ENCODE measurements at places on chromosomes 5 and 9.

GRCh38 chr5:16819522-16820167 is 116.4 kb downstream of the MYO10 start:
- DNase-seq, result no peak

DNA sequence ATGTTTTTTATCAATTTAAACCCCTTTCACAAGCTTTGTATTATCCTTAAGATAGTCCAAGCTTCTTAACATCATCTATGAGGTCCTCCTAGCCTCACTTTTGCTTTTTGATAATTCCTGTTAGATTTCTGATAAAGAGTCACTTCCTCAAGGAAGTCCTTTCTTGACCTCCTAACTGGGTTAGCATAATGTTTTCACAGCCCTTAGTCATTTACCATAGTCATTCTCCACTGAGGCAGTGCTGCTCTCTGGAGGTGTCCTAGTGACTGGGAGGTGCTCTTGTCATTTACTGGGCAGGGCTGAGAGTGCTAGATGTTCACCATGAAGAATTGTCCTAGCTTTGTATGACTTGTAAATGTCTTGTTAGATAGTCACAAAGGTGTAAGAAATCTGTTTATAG is 26.4 kb downstream of the TNPO1 start:
- no peak for DNase-seq

GRCh38 chr9:89886281-89886700 is 281.5 kb downstream of the GADD45G start:
- DNase-seq, result no peak

- DNase-seq, result peak; percentile 74
These were observed at the start of gene ZBTB34 for GRCh38 chr9:126860077-126860756. TSS of gene ZBTB34 (plus strand) at chr9:126860639. CDS start at chr9:126879400, 18,761 bp downstream.

DNA sequence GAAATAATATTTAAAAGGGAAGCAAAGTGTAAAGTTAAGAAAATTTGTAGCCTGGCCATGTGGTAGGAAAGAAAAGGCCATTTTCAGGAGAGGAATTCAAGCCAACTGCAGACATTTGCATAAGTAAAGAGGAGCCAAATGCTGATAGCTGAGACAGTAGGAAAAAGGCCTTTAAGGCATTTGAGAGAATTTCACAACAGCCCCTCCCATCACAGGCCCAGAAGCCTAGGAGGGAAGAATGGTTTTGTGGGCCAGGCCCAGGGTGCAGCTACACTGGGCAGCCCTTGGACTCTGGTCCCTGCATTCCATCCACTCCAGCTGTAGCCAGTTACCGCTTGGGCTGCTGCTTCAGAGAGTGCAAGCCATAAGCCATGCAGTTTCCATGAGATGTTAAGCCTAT is 1556.8 kb downstream of the EFNA5 start:
- no peak for DNase-seq

DNA sequence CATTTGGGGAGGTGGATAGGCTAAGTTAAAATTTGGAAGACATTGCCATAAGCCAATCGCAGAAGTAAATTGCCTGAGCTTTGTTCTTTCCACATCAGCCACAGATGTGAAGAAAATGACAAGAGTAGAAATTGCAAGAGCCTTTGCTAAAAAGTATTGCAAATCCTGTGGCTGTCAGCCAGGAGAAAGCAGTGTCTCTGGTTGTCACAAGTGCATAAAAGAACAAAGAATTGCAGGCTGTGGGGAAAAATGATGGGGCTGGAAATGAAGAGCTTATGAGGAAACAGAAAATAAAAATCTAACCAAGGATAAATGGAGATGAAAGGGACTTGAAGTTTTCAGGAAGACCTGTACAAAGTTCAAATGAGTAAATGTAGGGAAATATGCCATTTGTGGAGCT is 344.8 kb downstream of the CSNK1G3 start:
- no peak for DNase-seq

DNA sequence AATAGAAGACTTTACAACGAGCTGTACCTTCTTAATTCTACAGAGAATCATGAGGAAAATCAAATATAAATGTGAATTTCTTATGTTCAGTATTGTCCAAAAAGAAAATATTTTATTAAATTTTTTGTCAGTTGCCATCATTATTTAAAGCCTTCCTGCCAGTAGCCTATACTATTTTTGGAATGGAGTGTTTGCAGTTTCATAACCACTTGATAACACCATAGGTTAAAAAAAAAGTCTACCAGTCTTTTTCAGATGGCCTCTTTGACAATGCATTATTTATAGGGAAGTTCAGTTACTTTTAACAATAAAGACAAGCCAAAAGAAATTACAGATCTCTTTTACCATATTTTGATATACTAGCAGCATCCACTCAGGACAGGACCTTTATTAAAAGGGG is 80.3 kb upstream of the CCDC152 start:
- no peak for DNase-seq

- no peak for DNase-seq
These were observed 284.0 kb downstream of the TMEM38B start for GRCh38 chr9:105978336-105978735.

- no peak for DNase-seq
These were observed 667.9 kb upstream of the ITGA1 start for GRCh38 chr5:52119768-52120167.

DNA sequence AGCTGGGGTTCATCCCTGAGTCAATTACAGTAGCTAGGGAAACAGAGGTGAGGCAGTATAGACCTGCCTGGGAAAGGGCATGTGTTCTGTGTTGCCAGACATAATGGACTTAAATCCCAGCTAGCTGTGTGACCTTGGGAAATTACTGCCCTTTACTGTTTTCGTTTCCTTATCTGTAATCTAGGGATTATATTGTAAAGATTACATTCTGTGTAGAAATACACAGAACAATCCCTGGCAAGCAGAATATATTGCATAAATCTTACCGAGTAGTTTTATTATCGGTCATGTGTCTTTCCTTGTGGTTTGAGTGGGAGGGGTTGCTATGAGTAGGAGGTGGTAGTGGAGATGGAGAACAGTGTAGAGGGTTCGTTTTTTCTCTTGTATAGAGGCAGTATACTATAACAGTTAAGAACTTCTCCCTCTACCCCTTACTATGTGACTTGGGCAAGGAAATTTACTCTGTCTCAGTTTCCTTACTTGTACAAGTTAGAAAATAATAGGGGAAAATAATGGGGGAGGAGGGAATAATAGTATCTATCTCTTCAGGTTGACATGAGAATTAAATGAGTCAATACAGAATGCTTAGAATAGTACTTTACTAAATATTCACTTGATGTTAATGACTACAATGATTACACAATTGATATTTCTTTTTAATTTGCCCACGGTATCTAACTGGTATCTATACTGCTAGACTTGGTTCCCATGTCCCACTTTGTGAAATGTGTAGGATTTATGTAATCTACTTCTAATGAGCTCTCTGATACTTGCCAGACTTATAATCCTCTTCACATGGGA is 7.1 kb upstream of the DMXL1 start:
- no peak for DNase-seq

- no peak for DNase-seq
These were observed 110.0 kb downstream of the ROR2 start for GRCh38 chr9:91839926-91840465.

GRCh38 chr5:32261198-32261597 is 51.5 kb downstream of the MTMR12 start:
- DNase-seq, result no peak

GRCh38 chr5:149912226-149912871 is 32.2 kb downstream of the PDE6A start:
- no peak for DNase-seq

DNA sequence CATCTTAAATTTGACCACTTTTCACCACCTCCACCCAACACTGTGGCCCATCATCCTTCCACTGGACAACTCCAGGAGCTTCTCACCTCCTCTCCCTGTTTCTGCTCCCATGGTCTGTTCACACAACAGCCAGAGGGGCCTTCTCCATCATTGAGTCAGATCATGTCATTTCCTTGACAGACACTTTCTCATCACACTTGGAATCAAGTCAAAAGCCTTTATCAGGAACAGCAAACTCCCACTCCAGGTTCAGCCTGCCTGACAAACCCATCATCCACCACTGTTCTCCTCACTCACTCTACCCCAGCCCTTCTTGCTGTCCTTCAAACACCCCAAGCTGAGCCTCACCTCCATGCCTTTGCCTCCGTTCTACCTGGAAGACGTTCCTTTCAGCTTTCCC is 78.4 kb upstream of the ADRA1B start:
- no peak for DNase-seq

GRCh38 chr9:21828853-21829410 is 26.5 kb downstream of the MTAP start:
- DNase-seq, result no peak

DNA sequence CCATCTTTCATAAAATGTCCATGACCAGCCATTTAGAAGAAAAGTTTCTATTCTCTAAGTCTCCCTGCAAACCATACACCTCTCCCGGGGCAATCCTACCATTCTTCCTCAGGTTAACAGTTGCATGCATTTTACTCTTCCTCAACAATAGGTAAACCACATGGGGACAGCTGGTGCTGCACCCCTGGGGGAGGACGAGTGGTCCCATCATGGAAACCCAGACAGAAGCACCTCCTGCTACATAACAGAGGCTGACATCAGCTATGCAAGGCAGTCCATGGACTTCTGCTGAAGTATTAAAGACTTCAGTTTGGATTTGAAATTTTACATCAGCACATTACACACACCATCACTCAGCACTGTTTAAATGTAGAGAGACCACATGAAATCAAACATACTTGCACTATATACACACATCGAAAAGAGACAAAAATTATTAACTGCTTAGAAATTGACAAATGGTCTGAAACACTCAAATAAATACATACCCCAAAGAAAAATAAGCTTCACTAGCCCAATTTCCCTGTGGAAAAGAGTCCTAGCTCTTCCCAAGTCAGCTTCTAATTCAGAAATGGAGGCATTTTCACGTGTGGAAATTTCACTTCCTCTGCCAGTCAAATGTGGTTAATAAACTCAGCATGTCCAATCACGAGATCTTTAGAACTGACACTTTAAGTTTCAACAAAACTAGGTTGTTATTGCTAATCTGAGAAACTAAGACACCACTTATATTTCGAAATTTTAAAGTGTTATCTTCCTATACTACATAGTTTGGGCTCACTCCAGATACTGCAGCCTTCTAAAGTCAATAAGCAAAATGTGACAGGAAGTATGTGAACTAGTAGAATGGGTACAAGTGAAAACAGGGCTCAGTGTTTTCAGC is 173.4 kb downstream of the ROR2 start:
- no peak for DNase-seq

DNA sequence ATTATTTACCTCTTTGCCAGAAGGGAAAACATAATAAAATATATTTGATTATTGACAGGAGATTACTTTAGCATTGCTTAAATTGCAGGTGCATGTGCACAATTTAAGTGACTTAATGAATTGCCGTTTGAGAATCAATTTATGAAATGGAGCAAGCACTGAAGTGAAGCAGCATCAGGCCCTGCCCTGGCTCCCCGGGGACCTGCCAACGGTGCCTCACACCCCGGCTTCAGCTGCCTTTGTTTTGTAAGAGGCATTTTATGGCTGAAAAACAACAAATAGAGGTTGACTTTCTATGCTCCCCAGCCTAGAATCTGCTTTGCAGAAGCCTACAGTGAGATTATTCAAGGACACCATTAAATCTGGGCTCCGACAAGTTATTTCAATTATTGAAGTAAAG is 359.1 kb upstream of the IRX4 start:
- DNase-seq, result no peak

- DNase-seq, result no peak
These were observed 97.3 kb downstream of the MRPL36 start for GRCh38 chr5:1702318-1702717.

DNA sequence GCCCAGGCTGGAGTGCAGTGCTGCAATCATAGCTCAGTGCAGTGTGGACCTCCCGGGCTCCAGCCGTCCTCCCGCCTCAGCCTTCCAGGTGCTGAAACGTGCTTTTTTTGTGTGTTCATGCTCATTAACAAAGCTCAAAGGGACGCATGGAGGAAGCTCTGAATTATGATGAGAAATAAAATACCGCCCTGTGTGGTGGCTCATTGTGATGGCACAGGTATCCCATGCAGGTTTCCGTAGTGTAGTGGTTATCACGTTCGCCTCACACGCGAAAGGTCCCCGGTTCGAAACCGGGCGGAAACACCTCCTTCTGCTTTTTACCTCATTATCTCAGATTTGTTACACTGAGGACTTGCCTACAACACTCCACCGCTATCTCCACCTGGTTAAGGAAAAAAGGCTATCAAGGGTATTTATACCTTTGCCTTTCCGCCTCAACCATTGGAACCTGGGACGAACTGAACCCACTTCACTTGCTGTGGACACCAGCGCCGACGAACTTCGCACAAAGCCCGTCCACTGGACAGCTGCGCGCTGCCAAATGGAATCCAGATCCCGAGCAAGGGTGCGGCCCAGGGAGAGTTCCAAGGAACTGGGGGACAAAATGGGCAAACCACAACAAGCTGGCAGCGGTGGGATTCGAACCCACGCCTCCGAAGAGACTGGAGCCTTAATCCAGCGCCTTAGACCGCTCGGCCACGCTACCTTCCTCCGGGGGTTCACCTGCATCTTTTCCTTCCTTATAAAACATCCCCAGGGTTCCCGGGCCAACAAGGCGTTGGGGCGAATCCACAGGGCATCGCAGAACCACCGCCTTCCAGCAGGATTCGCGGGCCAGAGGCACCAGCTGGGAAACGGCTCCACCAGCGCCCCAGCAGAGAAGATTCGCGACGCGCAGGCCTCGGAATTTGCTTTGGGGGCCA is 26.3 kb downstream of the OR2V2 start:
- DNase-seq, result peak; percentile 63

DNA sequence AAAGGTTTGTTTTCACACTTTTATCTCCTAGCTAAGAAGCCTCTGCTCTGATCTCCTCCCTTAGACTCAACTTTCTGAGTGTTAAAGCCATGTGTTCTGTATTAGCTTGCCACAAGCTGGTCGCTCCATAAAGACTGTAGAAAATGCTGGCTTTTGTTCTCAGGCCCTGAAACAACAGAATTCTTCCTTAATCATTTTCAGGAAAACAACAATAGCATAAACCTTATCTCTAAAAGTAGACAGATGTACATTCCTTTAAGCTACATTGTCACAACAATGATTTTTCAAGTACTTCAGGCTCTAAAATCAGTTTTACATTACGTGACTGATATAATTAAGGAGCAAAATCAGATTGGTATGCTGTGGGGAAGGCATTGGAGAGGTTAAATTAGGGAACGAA is 41.9 kb downstream of the VCAN start:
- no peak for DNase-seq

GRCh38 chr9:123434619-123435240 is 78.7 kb downstream of the CRB2 start:
- DNase-seq, result no peak

DNA sequence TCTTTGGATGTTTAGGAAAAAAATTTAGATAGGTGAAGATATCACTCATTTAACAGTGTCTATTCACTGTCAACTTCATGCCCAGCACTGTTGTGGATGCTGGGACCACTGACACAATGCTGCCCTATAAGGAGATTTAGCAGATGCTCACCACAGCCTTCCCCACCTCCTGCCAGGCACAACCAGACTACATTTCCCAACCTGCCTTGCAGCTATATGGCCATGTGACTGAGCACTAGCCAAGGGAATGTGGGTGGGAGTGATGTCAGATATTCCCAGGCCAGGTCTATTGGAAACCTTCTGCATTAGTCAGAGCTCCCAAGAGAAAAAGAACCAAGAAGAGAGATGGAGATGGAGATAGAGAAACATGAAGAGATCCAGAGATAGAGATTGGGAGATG is 302.6 kb upstream of the TAS2R1 start:
- DNase-seq, result no peak

- DNase-seq, result no peak
These were observed 222.8 kb upstream of the KIF2A start for GRCh38 chr5:62083247-62083646.

- no peak for DNase-seq
These were observed 791 bp downstream of the SLC2A8 start for GRCh38 chr9:127397646-127398274.
